ENCODE measurements at places on chromosomes 6 and 20. TPM values are rescaled to one million over a fixed set of nuclear protein-coding genes. Genes with fewer than 3 reads are reported as not detected.

DNA sequence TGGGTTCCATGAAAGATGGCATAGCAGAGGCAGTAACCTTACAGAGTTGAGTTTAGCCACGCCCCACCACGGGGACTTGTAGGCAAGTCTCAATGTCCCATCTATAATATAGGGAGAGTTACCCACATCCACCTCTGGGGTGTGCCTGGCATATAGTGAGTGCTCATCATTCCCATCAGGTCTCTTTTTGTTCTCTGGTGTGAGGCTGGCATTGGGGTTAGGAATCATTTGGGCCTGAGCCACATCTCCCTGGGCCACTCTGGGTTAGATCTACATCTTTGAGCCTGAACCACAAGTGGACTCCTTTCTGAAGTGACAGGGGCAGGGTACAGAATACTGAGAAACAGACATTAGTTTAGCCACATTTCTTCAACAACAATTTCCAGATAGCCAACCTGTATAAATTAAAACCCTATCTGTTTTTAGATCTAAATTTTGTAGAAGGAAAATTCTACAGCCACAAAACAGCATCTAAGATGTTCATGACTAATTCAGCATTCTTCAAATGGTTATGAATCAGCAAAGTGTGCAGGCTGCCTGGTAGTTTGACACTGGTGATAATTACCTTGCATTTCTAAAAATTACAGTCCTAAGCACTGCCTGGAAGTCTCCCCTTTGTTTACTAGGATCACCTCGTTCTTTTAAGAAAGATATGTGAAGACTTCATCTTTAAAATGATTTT lies 20.1 kb downstream of the RNF24 start:
- peak; percentile 79 for DNase-seq

- DNase-seq = no peak
Observed at GRCh38 chr20:18879262-18879661, 65.7 kb downstream of the SCP2D1 start.

GRCh38 chr20:24441661-24442060 lies 27.8 kb upstream of the SYNDIG1 start:
- DNase-seq = no peak

DNA sequence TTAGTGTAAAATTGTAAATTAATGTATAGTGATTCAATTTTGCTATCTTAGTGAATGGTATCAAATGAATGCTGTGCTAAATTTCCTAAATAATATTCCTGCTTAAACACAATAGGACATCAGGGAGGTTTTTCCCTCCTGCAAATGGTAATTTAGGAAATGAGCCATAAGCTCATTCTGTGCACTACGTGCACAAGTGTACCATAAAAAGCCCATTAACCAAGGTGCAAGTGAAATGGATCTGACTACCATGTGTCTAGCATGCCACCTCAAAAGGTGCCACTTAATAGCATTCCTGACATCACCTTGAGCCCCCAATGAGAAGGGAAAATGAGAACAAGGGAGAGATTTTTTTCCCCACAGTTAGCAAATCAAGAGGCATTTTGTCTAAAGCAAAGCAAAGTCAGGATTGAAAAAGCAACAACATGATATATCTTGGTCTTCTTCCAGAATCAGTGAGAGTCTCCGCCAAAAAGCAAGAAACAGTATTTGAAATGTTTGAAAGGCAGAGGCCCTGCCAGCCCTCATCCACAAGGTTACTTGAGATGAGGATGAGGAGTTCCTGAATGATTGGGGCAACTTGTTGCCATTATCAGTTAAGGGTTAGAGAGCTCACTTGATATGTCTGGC lies 334.2 kb upstream of the RSPO3 start:
- no peak for DNase-seq

DNA sequence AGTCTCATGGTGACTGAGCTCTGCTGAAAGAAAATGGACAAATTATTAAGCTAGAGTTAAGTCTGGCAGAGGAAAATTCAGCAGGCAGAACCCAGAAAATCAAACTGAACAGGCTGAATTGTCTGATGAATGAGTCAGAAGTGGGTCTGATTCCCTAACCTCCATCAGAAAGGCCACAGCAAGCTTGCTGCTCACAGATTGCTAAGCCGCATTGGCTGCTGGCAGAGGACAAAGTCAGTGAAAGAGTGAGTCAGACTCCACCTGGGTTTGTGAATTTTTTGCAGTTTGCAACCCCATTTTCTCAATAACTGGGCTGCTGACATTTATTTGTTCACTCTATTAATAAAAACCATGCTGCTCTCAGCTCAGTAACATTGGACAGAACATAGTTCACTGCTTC lies 191.3 kb downstream of the EPM2A start:
- DNase-seq = peak; percentile 95

DNA sequence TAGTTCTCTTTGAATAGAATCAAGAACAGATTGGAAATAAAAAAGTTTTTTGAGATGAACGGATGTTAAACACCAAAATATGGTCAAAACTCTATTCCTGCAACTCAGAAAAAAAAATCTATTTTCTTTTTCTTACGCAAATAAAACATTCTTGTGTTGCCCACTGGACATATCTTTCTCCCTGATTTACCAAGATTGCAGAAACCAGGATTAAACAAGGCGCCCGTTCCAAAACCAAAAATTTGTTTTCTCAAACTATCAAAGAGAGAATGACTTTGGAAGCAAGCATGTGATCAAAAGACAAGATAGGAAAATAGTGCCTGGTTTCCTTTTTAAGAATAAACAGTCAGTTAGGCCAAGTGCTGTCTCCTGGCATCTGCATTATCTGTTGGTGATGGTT lies 273.1 kb downstream of the CLIC5 start:
- DNase-seq = no peak

RIPOR2 gene
- 0.51 TPM for total RNA-seq

- DNase-seq = peak; percentile 26
Observed at GRCh38 chr6:113971741-113972140, 793 bp upstream of the HDAC2 start.

DNA sequence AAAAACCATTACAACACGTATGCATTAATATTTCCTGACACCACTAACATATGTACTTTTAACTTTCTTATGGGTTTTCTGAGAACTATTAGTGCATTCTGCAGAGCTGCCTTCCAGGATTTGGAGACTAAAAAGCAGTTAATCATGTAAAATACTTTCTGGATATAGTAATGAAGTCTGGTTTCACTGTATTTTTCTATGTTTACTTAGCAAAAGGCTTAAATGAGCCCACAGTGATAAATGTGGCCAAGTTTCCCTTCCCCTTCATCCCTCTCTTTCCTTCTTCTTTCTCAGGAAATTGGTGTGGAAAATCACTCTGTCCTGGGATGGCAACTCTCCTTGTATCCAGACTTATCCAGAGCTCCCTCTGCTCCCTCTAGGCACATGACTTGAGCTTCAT lies 29.7 kb upstream of the ENPP1 start:
- peak; percentile 25 for DNase-seq

CYP24A1 gene
- not detected for total RNA-seq

DNA sequence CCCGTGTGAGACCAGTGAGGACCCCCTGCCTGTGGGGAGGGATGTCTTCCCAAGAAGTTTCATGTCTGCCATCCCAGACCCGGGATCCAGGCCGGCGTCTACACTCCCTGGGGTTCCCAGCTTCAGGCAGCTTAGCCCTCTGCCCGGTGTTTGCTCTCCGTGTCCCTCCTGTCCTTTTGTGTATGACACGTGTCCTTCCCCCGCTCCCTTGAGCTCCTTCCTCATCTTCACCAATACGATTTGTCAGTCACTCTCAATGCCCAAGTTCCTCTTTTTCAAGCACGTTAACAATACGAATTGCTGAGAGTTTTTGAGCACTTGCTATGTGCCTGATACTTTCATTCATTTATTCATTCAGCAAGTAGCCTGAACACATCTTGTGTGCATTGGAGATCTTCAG lies 115.6 kb upstream of the PTPN1 start:
- DNase-seq = no peak

CDKAL1 gene
- 15.0 TPM for total RNA-seq

B3GAT2 gene
- total RNA-seq = not detected

DNA sequence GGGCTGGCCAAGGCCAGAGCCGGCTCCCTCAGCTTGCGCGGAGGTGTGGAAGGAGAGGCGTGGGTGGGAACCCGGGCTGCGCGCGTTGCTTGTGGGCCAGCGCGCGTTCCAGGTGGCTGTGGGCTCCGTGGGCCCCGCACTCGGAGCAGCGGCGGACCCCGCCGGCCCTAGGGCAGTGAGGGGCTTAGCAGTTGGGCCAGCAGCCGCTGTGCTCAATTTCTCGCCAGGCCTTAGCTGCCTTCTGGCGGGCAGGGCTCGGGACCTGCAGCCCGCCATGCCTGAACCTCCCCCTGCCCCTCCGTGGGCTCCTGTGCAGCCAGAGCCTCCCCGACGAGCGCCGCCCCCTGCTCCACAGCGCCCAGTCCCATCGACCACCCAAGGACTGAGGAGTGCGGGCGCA lies 108.4 kb downstream of the GMPR start:
- DNase-seq = no peak

- DNase-seq = no peak
Observed at GRCh38 chr6:39758905-39759605, 33.1 kb upstream of the DAAM2 start.

GRCh38 chr6:105194106-105194505 lies 14.3 kb upstream of the POPDC3 start:
- no peak for DNase-seq

ERVFRD-1 gene
- not detected for total RNA-seq

- DNase-seq = peak; percentile 74
Observed at GRCh38 chr6:50816115-50816675, 2.5 kb upstream of the TFAP2B start.

GRCh38 chr6:139248911-139249310 lies 42.9 kb downstream of the TXLNB start:
- no peak for DNase-seq

KIAA0408 gene
- 1.3 TPM for total RNA-seq

- no peak for DNase-seq
Observed at GRCh38 chr20:24004471-24004870, 15.9 kb upstream of the GGTLC1 start.

DNA sequence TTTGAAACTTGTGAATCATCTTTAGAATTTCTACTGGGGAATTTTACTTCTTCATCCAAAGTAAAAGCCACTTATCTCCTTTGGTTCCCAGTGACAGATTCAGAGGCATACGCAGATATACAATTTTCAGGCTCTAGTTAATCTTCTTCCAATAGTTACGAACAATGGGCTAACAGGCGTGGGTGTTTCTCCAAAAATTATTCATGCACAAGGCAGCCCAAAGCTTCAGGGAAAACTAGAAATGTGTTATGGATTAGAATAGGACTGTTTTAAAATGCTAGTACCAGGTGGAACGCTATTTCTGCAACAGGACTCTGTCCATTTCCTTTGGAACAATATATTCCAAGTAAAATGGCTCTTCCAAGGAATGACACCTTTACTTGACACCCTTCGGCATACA lies 102.2 kb downstream of the ZNF217 start:
- no peak for DNase-seq

DNA sequence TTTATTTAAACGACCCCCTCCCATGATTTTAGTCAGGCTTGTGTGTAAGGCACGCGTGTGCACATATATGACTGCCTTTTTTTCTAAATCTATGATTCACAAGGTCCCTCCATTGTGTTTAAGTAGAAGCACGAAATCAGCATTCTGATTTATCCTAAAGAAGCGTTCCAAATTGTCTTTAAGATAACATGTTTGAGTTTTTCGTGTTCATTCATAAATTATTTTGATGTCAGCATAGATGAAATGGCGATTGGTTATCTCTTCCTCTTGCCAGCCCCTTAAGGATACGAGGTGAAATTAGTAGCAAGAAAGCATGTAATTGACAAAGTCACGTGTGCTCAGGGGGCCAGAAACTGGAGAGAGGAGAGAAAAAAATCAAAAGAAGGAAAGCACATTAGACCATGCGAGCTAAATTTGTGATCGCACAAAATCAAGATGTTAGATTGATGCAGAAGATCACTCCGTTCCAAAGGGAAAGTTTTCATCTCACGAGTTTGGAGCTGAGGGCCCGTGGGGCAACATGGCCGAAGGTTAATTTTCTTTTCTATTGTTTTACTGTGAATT lies at the start of gene LIN28B:
TSS of gene LIN28B (plus strand) at position 377 of the 564 bp plus-strand sequence. CDS start at position 521, 144 bp downstream.
- DNase-seq = no peak

DNA sequence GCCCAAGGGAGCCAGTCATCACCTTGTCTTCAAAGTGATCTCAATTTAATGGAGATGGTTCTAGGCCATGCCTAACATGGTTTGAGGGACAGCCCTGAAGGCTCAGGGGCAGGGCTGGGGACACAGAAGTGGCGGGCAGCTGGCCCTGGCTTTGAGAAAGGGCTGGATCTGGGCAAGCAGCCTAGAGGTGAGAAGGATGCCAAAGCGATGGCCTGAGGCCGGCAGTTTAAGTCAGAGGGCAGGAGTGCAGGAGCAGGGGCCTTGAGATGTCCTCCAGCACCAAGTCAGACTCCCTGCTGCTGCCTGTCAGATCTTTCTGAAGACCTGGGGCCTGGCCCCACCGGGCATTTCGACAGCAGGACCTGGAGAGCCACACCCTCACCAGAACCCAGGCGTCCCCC lies 28.4 kb upstream of the APMAP start:
- DNase-seq = no peak

DNA sequence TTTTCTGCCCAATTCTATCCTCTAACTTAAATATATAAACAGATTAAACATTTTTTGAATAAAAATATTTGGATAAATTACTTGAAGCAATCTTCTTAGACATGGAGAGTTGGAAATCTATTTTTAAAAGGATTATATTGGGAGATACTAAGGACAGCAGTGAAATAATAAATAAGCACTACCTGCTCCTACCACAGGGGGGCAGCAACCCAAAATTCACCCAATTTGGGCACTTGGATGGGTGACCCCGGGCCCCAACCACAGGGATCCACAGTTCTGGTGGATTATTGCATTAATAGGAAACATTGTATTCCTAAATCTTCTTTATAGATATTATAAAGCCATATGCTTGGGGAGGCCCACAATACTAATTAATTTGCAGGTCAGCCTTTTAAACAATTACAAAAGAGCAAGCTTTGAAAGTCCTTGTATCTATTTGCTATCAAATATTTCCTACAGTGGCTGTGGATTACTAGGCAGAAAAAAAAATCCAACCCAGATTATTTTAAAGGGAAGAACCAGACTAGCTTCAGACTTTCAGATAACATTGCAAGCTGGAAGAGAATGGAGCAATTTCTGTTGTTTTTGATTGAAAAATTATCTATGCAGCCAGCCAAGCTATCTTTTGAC lies 66.4 kb upstream of the PDE10A start:
- DNase-seq = no peak

DNA sequence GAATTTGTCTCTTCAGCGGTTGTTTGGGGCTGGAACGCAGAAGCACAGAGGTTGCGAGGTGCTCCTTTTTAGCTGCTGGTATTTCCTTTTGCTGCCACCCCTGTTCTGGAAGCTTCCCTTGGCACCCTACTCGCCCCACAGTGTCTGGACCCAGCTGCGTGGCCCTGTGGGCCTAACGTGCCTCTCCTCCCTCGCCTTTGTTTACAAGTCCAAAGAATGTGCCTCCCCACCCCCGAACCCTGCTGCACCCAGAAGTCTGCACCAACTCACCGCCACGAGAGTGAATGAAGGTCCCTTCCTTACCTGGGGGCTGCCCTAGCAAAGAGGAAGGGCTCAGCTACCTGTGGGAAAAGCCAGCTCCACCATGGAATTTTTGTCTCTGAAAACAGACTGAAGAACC lies 139.7 kb upstream of the RPS6KA2 start:
- DNase-seq = no peak

DNA sequence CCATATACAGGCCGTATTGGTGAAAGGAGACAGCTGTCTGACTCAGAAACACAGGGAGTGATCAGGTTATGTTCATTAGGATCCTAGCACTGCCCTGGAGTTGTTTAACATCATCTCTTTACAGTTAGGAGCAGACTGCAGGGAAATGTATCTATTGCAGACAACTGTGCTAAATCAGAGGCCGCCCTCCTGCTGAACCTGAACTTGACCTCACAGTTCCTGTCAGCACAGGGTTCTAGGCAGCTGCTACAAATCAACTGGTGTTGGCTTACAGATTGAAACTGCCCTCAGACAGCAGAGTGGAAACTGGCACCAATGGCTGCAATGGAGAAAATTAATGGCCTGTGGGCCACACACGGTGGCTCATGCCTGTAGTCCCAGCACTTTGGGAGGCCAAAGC lies 3.7 kb upstream of the RPP40 start:
- peak; percentile 40 for DNase-seq

Data from fibroblast of lung (primary cell).